RKO (cell line): ENCODE measurements at places on chromosomes 3 and 15.

DNA sequence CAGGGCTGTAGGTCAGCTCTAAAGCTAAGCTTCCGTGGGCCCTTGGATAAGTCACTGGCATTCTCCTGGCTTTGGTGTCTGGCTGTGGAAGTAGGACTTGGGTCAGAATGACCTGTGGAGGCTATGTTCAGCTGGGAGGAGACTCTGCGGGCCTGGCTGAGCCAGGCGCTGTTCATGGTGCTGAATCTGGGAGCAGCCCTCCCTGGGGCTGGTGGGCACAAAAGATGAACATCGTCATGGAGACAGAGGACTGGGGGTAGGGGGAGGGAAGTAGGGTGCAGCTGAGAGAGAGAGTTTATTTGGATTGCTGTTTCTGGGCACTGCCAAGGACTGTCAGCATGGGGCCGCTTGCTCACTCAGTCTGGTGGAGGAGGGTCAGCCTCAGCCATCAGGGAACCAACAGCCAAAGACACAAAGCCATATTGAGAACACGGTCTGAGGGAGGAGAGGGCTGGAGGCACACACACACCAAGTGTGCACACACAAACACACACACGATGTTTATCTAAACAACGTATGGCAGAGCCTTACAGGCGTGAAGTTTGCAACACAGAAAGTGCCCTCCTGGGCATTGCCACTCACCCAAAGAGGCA is 120.7 kb upstream of the LINGO1 start:
- peak; percentile 33 for DNase-seq

DNA sequence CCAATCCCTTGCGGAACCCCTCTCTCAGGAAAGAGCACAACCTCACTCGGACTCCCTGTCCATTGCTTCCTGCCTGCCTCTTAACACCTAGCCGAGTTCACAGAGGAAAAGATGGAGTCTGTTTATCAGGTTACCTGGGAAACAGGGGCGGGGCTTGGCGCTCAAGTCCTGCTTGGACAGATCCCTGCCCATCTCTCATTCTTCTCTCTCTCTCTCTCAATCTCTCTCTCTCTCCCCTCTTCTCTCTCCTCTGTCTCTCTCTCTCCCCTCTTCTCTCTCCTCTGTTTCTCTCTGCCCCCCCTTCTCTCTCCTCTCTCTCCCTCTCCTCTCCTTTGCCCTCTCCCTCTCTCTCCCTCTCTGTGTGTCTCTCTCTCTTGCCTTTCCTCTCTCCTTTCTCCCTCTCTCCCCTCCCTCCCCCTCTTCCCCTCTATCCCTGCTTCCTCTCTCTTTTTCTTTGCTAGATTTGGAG is at the start of gene EFHB:
EFHB (minus strand) TSS at position 120 of the 469 bp plus-strand sequence. CDS start 199 bp downstream, outside the sequence.
- no peak for DNase-seq

DNA sequence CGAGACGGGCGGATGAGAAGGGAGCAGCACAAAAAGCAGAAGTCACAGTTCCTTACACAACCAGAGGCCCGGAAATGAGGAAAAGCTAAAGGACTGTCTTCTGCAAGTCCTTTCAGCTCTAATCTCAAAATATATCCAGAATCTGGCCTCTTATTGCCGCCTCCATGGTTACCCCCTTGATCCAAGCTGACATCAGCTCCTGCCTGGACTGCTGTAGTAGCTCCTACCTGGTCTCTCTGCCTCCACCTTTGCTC is 324.0 kb upstream of the ROPN1 start:
- DNase-seq = no peak

DNA sequence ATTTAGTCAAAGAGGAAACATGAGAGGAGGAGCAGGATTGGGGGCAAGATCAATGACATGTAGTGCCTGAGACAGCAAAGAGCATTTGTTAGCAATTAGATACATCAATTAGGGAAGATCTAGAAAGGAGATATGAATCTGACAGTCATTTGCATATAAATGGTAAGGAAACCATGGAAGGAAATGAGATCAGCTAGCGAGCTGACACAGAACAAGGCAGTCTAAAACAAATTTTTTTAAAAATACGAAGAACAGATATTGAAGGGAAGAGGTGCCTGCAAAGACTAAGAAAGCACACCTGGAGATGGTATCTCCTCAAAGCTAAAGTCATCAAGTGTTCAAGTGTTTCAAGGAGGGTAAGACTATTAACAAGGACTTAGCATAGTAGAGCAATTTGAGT is 4.6 kb downstream of the EPM2AIP1 start:
- no peak for DNase-seq

DNA sequence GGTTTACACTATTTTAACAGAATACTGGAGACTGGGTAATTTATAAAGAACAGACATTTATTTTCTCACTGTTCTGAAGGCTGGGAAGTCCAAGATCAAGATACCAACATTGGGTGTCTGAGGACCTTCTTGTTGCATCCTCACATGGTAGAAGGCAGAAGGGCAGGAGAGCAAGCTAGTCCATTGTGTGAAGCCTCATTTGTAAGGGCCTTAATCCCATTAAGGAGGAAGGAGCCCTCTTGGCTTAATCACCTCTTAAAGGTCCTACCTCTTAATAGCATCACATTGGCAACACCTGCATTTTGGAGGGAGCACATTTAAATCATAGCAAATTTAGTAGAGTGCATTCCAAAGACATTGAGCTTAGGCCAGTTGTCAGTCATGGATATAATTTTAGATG is 26.2 kb downstream of the UBE2Q2 start:
- DNase-seq = no peak

GRCh38 chr15:75327005-75327404 is 8.9 kb upstream of the COMMD4 start:
- no peak for DNase-seq

DNA sequence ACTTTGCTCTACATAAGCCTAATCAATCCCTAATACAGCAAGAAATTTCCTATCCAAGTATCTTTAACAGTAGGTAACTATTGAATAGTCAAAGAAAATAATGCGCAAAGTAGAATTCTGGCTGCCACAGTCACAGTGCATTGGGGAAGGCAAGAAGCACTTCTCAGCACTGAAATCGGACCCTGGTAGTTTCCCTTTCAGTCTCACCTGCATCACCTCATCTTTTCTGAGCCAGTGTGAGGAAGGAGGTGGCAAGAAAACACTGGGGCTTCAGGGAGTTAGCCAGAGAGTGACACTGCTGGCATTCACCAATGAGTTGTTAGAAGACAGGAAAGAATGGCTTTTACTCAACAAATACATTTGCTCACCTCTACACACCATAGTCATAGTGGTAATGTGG is 8.3 kb downstream of the TRIM42 start:
- DNase-seq = no peak

DNA sequence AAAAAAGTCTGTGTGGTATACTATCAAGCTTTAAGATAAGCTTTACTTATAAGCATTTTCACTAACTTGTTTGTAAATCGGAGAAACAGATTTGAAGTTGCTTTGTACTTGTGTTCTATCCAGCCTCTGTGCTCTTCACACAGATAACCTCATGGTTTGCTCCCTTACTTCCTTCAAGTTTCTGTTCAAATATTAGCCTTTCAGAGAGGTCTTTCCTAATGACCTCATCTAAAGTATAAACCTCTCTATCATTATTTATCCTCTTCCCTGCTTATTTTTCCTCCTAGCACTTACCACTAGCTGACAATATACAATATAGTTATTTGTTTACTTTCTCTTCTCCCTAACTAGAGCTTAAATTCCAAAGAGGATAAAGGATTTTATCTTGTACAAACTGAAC is 180.0 kb downstream of the CBLB start:
- no peak for DNase-seq

GRCh38 chr3:134638385-134639030 is 12.3 kb downstream of the KY start:
- no peak for DNase-seq

DNA sequence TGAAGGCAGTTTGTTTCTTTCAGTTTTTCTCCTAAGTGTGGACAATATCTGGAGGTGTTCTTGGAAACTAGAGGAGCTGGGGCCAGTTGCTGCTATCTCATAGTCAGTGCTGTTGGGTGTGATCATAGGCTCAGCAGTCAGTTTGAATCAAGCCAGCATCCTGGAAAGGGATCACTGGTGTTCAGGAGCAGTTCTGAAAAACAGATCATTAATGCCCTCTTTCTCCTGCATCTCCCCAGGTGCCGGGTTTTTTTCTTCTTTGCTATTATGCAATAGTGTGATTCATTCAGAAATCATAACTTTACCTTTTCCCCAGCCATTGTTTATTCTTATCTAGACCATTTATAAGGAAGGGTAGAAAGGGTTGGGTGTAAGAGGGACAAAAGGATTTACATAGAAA is 24.0 kb downstream of the LNP1 start:
- DNase-seq = no peak

DNA sequence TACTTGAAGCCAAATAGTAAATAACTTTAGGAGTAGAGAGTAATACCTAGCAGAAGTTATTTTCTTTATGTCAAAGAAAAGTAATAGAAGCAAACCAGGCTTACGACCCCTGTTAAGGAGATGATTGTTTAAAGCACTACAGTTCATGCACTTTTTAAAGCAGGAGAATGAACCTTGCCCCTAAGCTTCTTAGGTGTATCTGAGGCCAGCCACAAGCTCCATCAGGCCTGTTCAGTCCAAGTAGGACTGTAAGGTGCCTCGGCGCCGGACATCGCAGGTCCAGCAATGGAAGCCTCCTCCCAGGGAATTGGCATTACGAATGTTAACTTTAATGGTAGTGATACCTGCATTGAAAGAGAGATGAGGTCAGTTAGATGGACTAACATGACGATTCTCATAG is 16.5 kb downstream of the GATM start:
- DNase-seq = no peak

DNA sequence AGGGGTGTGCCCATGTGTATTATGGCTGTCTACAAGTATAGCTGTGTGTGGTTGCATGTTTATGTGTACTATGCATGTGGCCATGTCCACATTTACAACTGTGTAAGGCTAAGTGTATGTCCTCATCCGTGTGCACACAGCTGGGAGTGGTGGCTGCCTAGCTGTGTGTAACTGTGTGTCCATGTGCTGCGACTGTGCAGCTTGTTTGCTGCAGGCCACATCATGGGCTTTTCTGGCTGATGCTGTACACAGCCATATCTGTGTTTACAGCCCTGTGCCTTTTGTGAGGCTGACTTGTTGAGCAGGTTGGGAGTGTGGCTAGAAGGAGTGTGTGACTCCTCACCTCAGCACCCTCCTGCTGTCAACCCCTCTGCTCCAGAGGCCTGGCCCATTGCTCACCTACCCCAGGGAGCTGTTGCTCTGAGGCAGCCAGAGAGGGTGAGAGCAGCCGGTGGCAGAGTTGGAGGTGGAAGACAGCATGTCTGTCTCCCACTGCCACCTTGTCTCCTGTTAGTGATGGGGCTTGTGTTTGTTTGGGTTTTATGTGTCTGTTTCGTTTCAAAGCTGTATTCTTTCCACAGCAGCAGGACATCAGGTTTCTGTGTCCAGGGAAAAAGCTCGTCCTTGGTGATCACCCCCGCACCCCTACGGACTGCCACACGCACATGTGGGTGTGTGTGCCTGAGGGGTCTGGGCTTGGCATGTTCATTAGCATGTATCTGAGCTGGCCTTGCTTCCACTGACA is 1.4 kb upstream of the GRM2 start:
- peak; percentile 12 for DNase-seq

- DNase-seq = no peak
Measured at GRCh38 chr3:141870091-141870687, 6.3 kb upstream of the ATP1B3 start.
